ENCODE measurements at places on chromosomes 1 and 21. TPM values are rescaled to one million over a fixed set of nuclear protein-coding genes. Genes with fewer than 3 reads are reported as not detected.

NEXN gene
- 158 TPM for total RNA-seq

TGFB2 gene
- total RNA-seq, result 6.3 TPM

- no peak overlapping the region for H3K27ac ChIP-seq
- H3K27me3 ChIP-seq, result no peaks in the 10 kb centered on the region
- DNase-seq, result no peak
- no peaks in the 10 kb centered on the region for H3K36me3 ChIP-seq
- H3K4me1 ChIP-seq, result no peaks in the 10 kb centered on the region
Observed at GRCh38 chr1:44437107-44437716, 32.2 kb downstream of the RNF220 start.

- H3K27me3 ChIP-seq, result no peaks in the 10 kb centered on the region
- DNase-seq, result no peak
- H3K27ac ChIP-seq, result no peak overlapping the region
- H3K4me1 ChIP-seq, result peaks cover 23% of the 10 kb centered on the region
- H3K36me3 ChIP-seq, result no peaks in the 10 kb centered on the region
Observed at GRCh38 chr1:173052681-173053196, 2.0 kb upstream of the TNFSF18 start.

DNA sequence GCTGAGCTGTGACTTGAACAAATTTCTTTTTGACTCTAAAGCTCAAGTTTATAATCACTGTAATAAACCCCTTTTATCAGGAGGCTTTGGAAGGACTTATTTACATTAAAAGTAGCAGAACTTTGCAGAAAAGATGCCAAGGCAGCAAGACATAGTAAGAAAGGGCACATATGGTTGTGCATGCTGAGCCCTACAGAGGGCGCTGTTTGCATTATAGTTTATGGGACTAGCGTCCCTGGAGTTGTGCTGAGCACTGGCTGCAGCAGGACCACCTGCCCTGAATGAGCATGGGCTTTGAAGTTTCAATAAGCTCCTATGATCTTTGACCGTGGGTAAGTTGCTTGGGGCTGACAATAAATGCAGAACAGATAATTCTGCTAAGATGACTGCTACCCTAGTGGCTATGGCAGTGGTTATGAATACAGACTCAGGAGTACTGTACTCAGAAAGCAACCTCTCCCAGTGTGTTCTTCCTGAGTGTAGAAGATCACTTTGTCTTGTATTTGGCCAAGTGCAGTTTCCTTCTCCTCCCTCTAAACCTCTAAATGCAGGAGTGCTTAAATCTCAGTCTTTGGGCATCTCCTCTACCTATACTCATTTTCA lies 45.4 kb upstream of the USP1 start:
- no peak overlapping the region for H3K27ac ChIP-seq
- H3K27me3 ChIP-seq, result no peaks in the 10 kb centered on the region
- H3K36me3 ChIP-seq, result no peaks in the 10 kb centered on the region
- no peak for DNase-seq
- no peak overlapping the region for H3K4me3 ChIP-seq

- H3K27ac ChIP-seq, result no peak overlapping the region
- peaks cover 69% of the 10 kb centered on the region for H3K4me1 ChIP-seq
- H3K36me3 ChIP-seq, result no peaks in the 10 kb centered on the region
- no peak for DNase-seq
- no peak overlapping the region for H3K4me3 ChIP-seq
Observed at GRCh38 chr1:59686170-59686569, 128.6 kb upstream of the HOOK1 start.

All from sigmoid colon (tissue), 7 donors.